ENCODE measurements at places on chromosomes 2 and 18. TPM values are rescaled to one million over a fixed set of nuclear protein-coding genes. Genes with fewer than 3 reads are reported as not detected.
A peak's percentile ranks its signal among the peaks of the same experiment; 100 is the strongest.

The IKZF2 gene
- total RNA-seq: 17.1 TPM

The SGPP2 gene
- not detected for total RNA-seq

The C2orf66 gene
- total RNA-seq: 0.30 TPM

The TGFA gene
- total RNA-seq: 2.0 TPM

The ADCYAP1 gene
- 6.5 TPM for total RNA-seq

DNA sequence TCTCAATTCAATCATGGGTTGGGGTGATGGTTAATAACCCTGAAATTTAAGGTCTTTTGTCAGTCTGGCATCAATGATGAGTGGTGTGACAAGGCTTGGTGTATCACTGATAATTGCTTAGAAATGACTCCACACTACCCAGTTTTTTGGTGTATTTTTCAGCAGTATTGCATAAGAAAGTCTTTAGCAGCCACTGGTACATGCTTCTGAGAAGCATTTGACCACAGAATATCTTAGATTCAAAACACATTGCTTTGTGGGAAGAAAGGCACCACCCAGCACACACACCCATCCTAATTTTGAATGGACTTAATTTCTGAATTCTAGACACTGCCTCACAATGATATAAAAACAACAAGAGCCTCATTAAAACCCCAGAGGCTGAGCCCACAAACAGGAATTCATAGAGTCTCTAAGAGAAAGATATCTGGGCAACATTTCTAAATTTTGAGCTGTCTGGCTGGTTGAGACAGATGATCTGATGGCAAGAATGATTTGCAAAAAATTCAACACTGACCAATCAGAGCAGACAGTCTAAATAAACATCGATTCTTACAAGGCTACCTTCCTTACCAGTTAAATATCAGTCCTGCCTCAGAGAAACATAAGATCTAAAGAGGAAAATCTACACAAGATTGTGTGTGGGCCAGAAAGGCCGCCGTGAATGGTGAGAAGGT, 114.7 kb upstream of the CYP1B1 start:
- no peaks in the 10 kb centered on the region for H3K27me3 ChIP-seq
- no peak overlapping the region for H3K27ac ChIP-seq
- no peaks in the 10 kb centered on the region for H3K36me3 ChIP-seq
- DNase-seq: no peak

GRCh38 chr18:9755615-9756014, 47.5 kb downstream of the RAB31 start:
- DNase-seq: peak; percentile 60
- no peak overlapping the region for H3K27ac ChIP-seq
- no peaks in the 10 kb centered on the region for H3K27me3 ChIP-seq
- no peak overlapping the region for H3K4me3 ChIP-seq
- H3K36me3 ChIP-seq: no peaks in the 10 kb centered on the region

GRCh38 chr2:203175371-203175770, 63.4 kb upstream of the CYP20A1 start:
- H3K4me1 ChIP-seq: no peaks in the 10 kb centered on the region
- H3K4me3 ChIP-seq: no peak overlapping the region
- H3K27ac ChIP-seq: no peak overlapping the region
- no peaks in the 10 kb centered on the region for H3K36me3 ChIP-seq
- DNase-seq: no peak

- no peaks in the 10 kb centered on the region for H3K4me1 ChIP-seq
- no peak for DNase-seq
These were observed 77.3 kb downstream of the LPIN2 start for GRCh38 chr18:2935438-2936192.

GRCh38 chr2:217667512-217667911, 335.3 kb downstream of the TNS1 start:
- no peak overlapping the region for H3K4me3 ChIP-seq
- no peaks in the 10 kb centered on the region for H3K27me3 ChIP-seq
- H3K36me3 ChIP-seq: no peaks in the 10 kb centered on the region
- DNase-seq: no peak
- H3K4me1 ChIP-seq: peaks cover 21% of the 10 kb centered on the region
- H3K27ac ChIP-seq: peak overlapping the region; percentile 79

DNA sequence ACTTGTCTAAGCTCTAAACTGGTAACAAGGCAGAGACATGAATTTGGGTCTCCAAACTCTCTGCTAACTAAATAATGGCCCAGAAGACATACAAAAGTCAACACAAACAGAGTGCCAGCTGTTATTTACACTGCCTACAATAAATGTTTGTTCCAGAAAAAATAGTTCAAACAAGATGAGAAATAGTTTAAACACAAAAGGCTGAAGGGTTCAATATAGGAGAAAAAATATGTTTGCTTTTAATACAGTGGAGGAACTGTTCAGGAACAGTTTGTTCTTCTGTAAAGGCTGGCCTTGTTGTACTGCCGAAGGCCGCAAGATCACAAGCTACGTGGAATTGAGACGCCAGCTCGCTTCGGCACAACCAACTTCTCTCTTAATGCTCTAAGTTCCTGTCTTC, 74.6 kb downstream of the AFF3 start:
- H3K27ac ChIP-seq: no peak overlapping the region
- no peak overlapping the region for H3K4me3 ChIP-seq
- H3K27me3 ChIP-seq: no peaks in the 10 kb centered on the region
- DNase-seq: no peak
